Spinal cord (tissue), 10 donors: ENCODE measurements at places on chromosomes 1 and 21. TPM values are rescaled to one million over a fixed set of nuclear protein-coding genes. Genes with fewer than 3 reads are reported as not detected.

DNA sequence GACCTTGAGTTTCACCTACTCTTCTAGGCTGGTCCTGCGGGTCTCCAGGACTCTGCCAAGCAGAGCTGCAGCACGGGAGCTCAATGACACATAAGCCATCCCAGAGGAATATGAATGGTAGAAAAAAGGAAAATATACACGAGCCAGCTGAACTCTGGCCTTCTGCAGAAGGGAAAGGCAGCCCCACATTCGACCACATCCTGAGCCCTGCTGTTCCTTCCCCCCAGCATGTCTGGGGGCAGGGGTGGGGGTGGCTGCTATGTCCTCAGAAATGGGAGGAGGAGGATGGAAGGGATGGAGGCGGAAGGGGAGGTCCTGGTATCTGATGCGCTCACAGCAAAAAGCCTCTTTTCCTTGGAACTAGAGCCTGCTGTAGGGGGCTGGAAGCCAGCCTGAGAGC lies 12.1 kb upstream of the KDF1 start:
- DNase-seq, result no peak
- H3K4me3 ChIP-seq, result no peak overlapping the region
- peaks cover 8% of the 10 kb centered on the region for H3K27me3 ChIP-seq
- no peak overlapping the region for H3K27ac ChIP-seq
- H3K4me1 ChIP-seq, result peaks cover 3% of the 10 kb centered on the region
- H3K36me3 ChIP-seq, result no peaks in the 10 kb centered on the region

DNA sequence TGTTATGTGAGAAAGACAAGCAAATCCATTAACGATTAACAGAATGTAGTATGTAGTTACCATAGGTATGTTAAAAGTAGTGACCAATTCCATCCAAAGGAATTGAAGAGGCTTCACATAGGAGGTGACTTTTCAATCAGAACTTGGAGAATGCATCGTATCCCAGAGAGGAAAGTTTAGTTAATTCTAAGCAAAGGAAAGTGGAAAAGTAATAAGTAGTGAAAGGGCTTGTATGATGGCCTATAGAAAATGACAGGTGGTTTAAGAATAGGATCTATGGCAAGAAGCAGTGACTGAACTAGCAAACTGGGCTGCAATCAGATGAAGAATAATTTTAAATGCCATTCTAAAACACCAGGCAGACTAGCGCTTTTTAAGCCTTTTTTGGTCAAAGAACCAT lies 16.6 kb downstream of the SCMH1 start:
- H3K36me3 ChIP-seq, result no peaks in the 10 kb centered on the region
- no peak overlapping the region for H3K27ac ChIP-seq
- H3K4me1 ChIP-seq, result no peaks in the 10 kb centered on the region
- H3K4me3 ChIP-seq, result no peak overlapping the region
- H3K27me3 ChIP-seq, result no peaks in the 10 kb centered on the region

DNA sequence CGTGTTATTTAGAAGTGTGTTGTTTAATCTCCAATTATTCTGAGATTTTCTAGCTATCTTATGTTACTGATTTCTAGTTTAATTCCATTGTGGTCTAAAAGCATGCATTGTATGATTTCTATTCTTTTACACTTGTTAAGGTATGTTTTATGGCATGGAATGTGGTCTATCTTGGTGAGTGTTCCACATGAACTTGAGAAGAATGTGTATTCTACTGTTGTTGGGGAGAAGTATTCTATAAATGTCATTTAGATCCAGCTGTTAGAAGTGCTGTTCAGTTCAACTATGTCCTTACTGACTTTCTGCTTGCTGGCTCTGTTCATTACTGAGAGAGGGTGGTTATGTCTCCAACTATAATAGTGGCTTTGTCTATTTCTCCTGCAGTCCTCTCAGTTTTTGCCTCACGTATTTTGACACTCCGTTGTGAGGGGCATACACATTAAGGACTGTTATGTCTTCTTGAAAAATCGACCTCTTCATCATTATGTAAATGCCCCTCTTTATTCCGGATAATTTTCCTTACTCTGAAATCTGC lies 12.0 kb upstream of the PLA2G5 start:
- H3K27ac ChIP-seq, result peak overlapping the region; percentile 50
- peaks cover 5% of the 10 kb centered on the region for H3K4me1 ChIP-seq
- peaks cover 6% of the 10 kb centered on the region for H3K27me3 ChIP-seq

DNA sequence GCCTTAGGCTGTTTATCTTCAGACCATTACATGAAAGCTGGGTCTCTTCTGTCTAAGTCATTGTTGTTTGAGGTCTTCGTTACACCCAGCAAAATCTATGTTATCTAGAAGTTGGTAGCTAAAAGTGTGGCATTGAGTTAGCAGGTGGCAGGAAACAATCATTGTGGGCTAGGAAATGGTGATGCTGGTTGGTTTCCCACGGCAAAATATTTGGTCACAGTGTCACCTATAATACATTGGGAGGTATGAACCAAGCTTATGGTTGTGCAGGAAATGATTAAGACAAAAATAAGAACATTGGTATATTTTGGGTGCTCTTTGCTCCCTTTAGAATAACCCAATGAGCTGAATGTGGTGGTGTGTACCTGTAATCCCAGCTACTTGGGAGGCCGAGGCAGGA lies 169.7 kb downstream of the TRIM33 start:
- H3K27me3 ChIP-seq, result no peaks in the 10 kb centered on the region
- no peak for DNase-seq
- peaks cover 7% of the 10 kb centered on the region for H3K4me1 ChIP-seq
- H3K36me3 ChIP-seq, result no peaks in the 10 kb centered on the region
- H3K27ac ChIP-seq, result no peak overlapping the region
- H3K4me3 ChIP-seq, result no peak overlapping the region

DNA sequence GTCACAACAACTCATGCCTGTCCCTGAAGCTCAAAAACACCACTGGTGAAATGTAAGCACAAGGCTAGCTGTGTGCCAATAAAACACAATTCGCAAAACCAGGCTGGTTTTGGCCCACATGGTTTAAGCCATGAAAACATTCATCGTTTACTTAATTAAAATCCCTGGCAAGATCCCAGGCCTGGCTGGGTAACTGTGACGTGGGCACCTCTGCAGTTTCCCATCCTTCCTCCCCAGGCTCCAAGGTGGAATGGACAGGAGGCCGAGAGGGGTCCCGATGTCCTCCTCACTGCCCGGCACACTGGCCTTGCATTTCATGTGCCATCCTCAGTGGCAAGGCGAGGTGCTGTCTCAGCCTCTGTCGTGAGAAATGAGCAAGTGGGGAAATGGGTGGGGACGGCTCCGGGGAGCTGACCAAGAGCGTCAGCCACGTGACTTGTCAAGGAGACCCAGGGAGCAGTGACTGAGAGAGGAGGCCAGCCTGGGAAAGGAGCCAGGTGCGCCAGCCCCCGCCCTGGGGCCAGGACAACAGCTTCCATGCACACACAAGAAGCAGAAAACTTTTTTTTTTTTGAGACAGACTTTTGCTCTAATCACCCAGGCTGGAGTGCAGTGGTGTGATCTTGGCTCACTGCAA lies 153.1 kb upstream of the RAB4A start:
- no peak overlapping the region for H3K27ac ChIP-seq
- peaks cover 8% of the 10 kb centered on the region for H3K4me1 ChIP-seq
- no peaks in the 10 kb centered on the region for H3K27me3 ChIP-seq
- H3K36me3 ChIP-seq, result no peaks in the 10 kb centered on the region
- no peak overlapping the region for H3K4me3 ChIP-seq

DNA sequence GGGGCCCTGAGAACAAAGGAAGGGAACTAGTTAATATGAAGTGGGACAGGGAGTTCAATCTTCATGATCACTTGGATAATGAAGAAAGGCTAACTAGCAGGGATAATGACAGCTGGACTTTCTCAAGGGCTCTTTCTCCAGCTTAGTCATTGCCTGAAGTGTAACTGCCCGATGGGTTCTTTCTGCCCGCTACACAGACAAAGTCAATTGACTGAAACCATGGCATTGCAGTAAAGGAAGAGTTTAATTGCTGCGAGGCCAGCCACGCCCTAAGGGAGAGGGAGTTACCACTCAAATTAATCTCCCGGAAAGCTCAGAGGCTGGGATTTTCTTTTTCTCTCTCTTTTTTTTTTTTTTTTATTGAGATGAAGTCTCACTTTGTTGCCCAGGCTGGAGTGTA lies 16.6 kb upstream of the SLC2A5 start:
- H3K27me3 ChIP-seq, result no peaks in the 10 kb centered on the region
- no peak for DNase-seq
- no peak overlapping the region for H3K27ac ChIP-seq
- H3K4me3 ChIP-seq, result no peak overlapping the region
- no peaks in the 10 kb centered on the region for H3K36me3 ChIP-seq

GRCh38 chr1:3040004-3040403 lies 18.7 kb downstream of the ACTRT2 start:
- H3K27me3 ChIP-seq, result no peaks in the 10 kb centered on the region
- DNase-seq, result no peak
- no peak overlapping the region for H3K27ac ChIP-seq
- no peak overlapping the region for H3K4me3 ChIP-seq
- no peaks in the 10 kb centered on the region for H3K36me3 ChIP-seq

DNA sequence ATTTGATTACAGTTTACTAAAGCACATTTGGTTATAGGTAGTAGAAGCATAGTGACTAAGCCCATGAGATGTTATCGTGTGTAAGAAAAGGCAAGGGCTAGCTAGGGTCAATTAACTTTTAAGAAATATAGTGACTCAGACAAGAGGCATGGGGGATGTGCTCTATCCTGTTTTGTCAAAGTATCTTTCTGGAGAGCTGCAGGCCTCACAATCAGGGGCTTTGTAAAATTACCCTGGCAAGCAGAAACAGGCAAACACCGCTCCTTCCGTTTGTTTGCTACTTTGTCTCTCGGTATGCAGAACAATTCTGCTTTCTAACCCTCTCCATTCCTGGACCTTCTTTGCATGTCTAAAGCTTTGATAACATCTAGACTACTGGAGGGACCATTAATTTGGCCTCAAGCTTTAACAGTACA lies 26.1 kb upstream of the ZNF697 start:
- peaks cover 3% of the 10 kb centered on the region for H3K4me1 ChIP-seq
- no peak overlapping the region for H3K4me3 ChIP-seq
- no peaks in the 10 kb centered on the region for H3K27me3 ChIP-seq
- DNase-seq, result no peak

- no peak for DNase-seq
- no peaks in the 10 kb centered on the region for H3K27me3 ChIP-seq
- H3K4me1 ChIP-seq, result no peaks in the 10 kb centered on the region
- H3K27ac ChIP-seq, result no peak overlapping the region
- H3K36me3 ChIP-seq, result no peaks in the 10 kb centered on the region
Measured at GRCh38 chr1:200448034-200448762, 38.4 kb upstream of the ZNF281 start.

GRCh38 chr1:100353071-100353801 lies 930 bp downstream of the CDC14A start:
- H3K4me3 ChIP-seq, result peak overlapping the region; percentile 93
- peaks cover 17% of the 10 kb centered on the region for H3K4me1 ChIP-seq
- H3K27ac ChIP-seq, result peak overlapping the region; percentile 98
- no peaks in the 10 kb centered on the region for H3K36me3 ChIP-seq
- H3K27me3 ChIP-seq, result peaks cover 2% of the 10 kb centered on the region

DNA sequence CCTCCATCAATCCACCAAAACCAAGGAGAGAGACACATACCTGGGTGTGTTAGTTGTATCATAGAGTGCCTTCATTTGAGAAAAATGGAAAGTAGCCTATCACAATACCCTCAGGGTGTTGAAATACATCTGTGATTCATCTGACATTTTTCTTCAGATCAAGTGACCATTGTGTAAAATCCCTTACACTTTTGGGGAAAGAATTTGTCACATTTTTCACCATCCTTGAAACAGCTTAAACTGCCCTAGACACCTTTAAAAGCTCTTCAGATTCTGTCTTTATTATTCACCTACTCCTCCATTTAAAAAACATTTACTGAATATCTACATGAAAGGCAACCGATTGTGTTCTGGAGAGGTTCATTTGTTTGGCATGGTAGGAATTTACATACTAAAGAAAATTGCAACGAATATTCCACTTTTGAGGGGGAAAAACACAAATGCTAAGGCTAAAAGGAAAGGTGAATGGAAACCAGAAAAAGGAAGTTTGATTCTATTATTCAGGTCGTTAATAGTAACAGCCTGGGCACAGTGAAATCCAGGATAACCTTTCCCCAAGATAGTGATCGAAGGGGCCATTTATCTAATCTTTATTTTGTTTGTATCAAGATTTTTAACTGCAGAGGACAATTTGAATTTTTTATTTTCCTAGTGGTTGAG lies 70.4 kb upstream of the SAMSN1 start:
- no peaks in the 10 kb centered on the region for H3K4me1 ChIP-seq
- DNase-seq, result no peak
- no peak overlapping the region for H3K27ac ChIP-seq
- H3K36me3 ChIP-seq, result no peaks in the 10 kb centered on the region

DNA sequence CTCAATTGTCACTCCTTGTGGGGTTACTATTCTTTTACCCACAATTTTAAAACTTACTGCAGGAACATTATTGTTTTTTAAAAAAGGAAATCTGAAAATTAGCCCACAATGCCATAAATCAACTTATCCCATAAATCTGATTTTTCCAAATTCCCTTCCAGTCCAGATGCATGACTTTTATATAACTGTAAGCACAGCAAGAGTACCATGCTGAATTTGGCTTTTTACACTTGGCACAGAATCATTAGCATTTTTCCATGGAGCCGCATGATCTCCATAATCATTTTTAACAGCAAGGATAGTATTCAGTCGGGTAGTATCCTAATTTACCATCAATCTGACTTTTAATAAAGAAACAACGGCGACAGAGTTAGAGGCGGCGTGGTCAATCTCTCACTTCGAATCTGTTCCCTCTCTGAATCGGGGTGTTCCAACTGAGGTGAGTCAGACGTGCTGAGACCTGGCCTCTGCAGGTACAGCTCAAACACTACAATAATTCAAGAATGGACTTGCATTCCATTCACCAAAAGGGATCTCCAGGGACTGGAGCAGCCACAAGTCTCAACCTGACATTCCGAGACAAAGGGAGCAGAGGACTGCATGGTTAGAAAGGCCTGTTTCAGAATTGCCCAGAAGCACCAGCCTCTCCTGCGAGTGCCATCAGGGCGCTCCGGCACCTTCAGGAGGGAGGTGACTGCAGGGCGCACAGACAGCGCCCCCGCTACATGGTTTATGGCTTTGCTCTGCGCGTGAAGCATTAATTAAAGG lies 48.9 kb downstream of the SLC66A1 start:
- DNase-seq, result no peak
- peaks cover 20% of the 10 kb centered on the region for H3K36me3 ChIP-seq
- H3K27me3 ChIP-seq, result no peaks in the 10 kb centered on the region
- no peak overlapping the region for H3K27ac ChIP-seq
- peaks cover 27% of the 10 kb centered on the region for H3K4me1 ChIP-seq

- no peaks in the 10 kb centered on the region for H3K4me1 ChIP-seq
- DNase-seq, result no peak
- no peak overlapping the region for H3K27ac ChIP-seq
- peaks cover 5% of the 10 kb centered on the region for H3K27me3 ChIP-seq
- H3K36me3 ChIP-seq, result no peaks in the 10 kb centered on the region
Measured at GRCh38 chr1:237032029-237032428, 10.0 kb upstream of the RYR2 start.

GRCh38 chr1:25150985-25151495 lies 81.3 kb downstream of the SYF2 start:
- peaks cover 7% of the 10 kb centered on the region for H3K27me3 ChIP-seq
- no peaks in the 10 kb centered on the region for H3K36me3 ChIP-seq
- H3K4me1 ChIP-seq, result no peaks in the 10 kb centered on the region

GRCh38 chr1:171434717-171435346 lies 50.5 kb upstream of the PRRC2C start:
- no peak overlapping the region for H3K27ac ChIP-seq
- no peaks in the 10 kb centered on the region for H3K4me1 ChIP-seq
- H3K36me3 ChIP-seq, result no peaks in the 10 kb centered on the region
- no peak for DNase-seq
- no peaks in the 10 kb centered on the region for H3K27me3 ChIP-seq

GPR52 gene
- 1.9 TPM for total RNA-seq

EPHB2 gene
- 23.5 TPM for total RNA-seq

MYOM3 gene
- 0.50 TPM for total RNA-seq

LCK gene
- 0.50 TPM for total RNA-seq

PYGO2 gene
- 24.7 TPM for total RNA-seq

CLEC20A gene
- 0.20 TPM for total RNA-seq

S100A2 gene
- total RNA-seq, result 1.2 TPM

TUFT1 gene
- 6.3 TPM for total RNA-seq

KCNE1 gene
- total RNA-seq, result 0.69 TPM

MAP10 gene
- total RNA-seq, result 4.9 TPM

CD2 gene
- total RNA-seq, result not detected
